ENCODE measurements at places on chromosomes 12 and 14.

- no peak for DNase-seq
These were observed 8.9 kb downstream of the ISCA2 start for GRCh38 chr14:74502236-74503019.

GRCh38 chr12:116366456-116366776 lies 88.9 kb upstream of the MED13L start:
- DNase-seq = no peak

DNA sequence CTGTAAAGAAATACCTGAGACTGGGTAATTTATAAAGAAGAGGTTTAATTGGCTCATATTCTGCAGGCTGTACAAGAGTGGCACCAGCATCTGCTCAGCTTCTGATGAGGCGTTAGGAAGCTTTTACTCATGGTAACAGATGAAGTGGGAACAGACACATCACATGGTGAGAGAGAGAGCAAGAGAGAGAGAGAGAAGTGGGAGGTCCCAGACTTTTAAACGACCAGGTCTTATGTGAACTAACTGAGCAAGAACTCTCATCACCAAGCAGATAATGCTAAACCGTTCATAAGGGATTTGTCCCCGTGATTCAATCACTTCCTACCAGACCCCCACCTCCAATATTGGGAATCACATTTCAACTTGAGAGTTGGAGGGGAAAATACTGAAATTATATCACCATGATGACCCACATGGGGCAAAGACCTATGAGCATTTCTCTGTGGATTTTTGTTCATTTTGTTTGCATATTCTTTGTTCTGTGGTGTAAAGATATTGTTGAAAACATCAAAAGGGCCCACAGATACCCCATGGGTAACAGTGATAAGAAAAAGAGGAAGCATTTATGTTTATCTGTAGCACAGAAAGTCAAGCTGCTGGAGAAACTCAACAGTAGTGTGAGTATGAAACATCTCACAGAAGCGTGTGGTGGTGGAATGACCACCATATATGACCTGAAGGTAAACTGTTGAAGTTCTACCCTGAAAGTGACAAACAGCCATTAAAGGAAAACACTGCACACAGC lies 135.2 kb upstream of the PDE3A start:
- no peak for DNase-seq

- no peak for DNase-seq
These were observed 235.6 kb upstream of the RPL10L start for GRCh38 chr14:46887144-46887543.

GRCh38 chr12:3204143-3204542 lies 127.0 kb downstream of the TSPAN9 start:
- peak; percentile 73 for DNase-seq

DNA sequence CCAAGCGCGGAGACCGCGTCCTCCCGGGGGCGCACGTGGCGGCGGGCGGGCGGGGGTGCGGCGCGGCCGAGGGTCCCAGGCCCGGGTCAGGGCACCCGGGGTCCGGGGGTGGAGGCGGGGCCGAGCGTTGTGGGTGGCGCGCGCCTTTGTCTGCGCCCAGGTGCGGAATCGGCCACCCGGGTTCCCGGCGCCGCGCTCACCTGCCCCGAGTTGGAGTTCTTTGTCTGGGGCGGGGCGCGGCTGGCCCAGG lies 50.1 kb downstream of the LRCOL1 start:
- DNase-seq = no peak

All from head of caudate nucleus (tissue), 42 donors.